ENCODE measurements at places on chromosomes 7 and 10.

GRCh38 chr10:128779416-128779815 is 653.2 kb upstream of the MKI67 start:
- DNase-seq: no peak

DNA sequence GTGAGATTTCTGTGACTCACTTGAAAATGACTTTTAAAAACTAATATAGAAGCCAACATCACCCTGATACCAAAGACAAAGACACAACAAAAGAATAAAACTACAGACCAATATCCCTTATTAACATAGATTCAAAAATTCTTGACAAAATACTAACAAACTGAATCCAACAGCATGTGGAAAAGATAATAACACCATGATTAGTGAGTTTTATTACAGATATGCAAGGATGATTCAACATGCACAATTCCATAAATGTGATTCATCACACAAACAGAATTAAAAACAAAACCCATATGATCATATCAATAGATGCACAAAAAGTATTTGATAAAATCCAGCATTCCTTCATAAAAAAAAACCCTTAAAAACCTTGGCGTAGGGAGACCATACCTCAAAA is 6.5 kb downstream of the MGAM start:
- DNase-seq: no peak

DNA sequence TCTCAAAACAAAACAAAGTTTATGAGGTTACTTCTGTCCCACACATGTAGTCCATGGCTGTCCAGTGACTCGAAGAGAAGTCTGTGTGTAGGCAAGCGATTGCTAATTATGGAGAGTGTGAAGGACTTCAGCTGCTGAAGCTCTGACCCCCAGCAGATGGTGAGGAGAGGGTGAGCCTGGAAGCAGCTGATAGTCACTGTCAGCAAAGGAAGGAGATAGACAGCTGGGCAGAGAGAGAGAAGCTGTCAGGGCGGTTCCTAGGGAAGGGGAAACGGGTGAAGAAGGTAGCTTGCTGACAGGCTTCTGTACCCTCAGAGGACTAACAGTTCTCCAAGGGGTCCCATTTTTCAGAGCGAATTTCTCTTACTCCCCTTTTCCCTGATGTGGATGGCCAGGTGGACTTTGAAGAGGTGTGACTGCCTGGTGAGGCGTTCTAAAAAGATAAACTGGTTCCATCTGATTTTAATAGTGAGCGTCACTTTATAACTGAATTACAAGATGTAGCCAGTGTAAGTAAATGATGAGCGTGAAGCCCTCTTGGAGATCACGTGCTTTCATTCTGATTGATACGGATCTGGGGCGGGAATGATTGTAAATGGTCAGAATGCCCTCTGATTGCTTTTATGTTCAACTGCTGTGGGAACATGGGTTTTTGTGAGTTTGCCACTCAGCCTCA is 12.1 kb downstream of the ZSCAN21 start:
- no peak for DNase-seq

DNA sequence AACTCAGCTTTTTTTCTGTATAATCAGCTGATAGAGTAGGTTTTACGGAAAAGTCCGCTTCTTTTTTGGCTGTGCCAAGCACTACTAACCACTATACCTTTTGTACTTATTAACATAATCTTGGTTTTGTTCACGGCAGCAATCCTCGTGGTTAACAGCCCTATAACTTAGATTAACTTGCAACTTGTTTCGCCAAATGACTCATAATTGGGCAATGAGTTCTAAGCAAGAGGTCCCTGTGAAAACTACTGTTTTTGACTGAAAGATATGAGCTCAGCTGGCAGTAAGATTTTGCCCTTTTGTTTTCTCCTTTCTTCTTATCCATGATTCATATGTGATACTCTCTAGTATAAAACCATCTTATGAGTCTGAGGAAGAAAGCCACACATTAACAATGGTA is 345.0 kb upstream of the PCDH15 start:
- peak; percentile 78 for DNase-seq

- no peak for DNase-seq
Observed at GRCh38 chr7:69787736-69788431, 189.6 kb downstream of the AUTS2 start.

- no peak for DNase-seq
Observed at GRCh38 chr7:1283941-1284742, 51.5 kb downstream of the UNCX start.

DNA sequence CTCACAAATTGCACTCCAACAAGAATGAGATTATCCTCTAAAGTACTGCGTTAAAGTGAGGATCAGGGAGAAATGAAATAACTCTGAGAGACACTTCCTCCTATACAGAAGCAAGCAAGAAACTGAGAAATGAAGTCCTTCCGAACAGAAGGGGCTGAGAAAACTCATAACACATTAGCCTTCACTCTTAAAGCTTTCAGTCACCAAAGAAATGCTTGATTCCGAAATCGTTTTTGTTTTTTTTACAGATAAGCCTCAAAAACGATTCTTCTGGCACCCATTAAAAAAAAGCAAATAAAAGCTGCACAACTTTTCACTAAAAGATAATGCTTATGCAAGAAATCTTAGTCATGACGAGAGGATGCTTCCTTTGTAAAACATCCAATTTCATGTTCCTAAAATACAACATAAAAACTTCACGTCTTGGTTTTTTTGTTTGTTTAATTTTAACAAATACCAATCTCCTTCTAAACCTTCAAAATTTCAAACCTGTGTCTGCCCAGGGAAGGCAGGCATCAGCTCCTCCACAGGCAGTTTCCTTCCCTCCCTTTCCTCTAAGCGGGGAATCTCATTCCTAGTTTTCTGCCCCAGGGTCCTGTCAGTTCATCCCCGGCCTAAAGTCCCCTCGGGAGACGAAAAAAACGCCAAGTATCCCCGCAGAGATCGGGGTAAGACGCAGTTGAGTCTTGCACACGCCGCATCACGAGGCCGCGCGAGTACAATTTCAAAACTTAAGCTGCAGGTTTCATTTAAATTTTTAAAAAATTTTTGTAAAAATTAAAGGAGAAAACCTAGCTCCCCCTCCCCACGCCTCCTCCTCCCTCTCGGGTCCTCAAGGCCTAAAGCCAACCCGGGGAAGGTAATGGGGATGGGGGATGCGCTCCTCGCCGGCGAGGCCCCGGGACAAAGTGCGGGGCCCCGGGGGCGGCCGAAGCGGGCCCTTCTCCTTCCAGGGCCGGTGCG is 1.1 kb downstream of the BAZ1B start:
- DNase-seq: no peak

- no peak for DNase-seq
Observed at GRCh38 chr10:111360260-111360925, 283.6 kb downstream of the ADRA2A start.

GRCh38 chr10:84407388-84408049 is 79.1 kb downstream of the CCSER2 start:
- no peak for DNase-seq

GRCh38 chr7:126605553-126605952 is 647.2 kb downstream of the GRM8 start:
- DNase-seq: no peak

DNA sequence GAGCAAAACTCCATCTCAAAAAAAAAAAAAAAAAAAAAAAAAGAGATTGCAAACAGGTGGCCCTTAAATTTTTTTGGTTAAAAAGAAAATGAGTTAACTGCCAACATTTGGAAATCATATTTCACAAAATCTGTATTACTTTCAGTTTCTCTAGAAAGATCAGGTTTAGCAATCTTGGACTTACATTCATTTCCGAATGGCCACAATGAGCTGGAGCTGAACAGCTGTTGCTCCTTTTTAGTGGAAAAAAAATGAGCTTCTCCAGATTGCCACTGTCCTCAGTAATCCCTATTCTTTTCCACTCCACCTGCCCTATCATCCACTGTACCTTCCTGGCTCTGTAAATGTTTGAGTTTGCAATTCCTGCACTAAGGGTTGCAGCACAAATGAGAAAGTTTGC is 43.6 kb downstream of the RAB11FIP2 start:
- no peak for DNase-seq

- no peak for DNase-seq
Observed at GRCh38 chr7:114160925-114161324, 242.1 kb upstream of the PPP1R3A start.

DNA sequence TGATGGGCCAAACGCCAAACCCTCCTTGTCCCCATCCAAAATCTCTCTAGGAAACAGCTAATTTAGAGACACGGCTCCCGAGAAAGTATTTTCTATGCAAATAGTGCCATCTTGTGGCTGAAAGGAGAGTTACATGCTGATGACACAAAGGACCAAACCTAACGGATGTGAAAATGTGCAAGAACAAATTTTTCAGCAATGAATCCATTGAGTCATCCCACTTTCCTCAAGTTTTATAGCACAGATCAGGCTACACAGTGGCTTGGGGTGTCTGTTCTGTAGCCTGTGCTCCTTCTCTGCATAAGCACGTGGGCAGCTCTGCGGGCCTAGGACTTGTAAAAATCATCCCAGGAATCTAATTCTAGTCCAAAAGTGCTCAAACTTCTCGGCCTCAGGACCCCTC is 154.8 kb upstream of the PRR15 start:
- DNase-seq: peak; percentile 40

DNA sequence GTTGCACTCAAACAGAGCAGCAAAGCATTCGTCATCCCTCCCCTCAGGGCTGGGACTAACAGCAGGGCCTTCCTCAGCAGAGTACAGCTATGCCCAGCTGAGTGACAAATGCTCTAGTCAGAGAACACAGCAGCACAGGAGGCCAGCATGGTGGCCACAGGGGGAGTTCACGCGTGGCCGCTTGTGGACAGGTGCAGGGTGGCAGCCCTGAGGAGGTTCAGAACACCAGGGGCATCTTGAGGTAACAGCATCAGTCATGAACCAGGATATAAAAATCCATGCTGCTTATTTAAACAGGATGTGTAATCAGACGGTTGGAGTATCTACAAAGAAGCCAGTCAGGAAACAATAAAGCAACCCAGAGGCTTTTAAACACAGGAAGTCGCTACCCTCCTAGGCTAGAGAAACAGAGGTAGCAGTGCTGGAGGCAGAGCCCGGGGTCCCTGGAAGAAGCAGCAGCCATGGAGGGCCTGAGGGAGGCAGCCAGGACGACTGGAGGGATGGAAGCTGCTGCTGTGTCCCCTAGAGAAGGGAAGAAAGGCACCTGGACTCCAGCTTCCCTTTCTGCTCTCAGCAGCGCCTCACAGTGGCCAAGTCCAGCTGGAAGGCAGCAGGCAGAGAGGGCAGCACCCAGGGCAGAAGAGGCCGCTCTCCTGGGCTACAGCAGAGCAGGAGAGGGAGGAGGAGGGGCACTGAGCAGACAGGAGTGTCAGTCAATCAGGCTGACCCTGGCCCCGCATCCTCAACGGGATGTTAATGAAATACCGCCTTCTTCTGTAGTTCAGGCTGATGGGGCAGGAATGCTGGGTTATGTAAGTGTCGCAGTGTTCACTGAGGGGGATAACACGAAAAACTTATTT is 70.8 kb upstream of the UCN3 start:
- no peak for DNase-seq

DNA sequence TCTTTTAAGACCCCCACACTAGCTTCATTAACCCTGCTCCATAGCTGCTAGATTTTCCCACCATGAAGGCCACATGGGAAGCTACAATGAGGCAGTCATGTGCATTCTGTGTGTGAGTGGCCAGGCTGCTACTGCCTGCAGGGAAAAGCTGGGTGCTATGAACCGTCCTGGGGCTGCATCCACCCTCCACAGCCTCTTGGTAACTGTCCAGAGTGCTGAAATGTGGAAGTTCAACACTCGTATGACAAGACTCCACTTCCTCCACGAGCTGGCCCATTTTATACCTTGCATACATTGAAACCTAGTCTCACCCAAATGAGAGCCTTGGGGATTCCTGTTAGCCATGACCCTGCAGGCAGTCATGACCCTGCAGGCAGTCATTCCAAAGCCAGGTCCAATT is 59.4 kb downstream of the CUZD1 start:
- peak; percentile 10 for DNase-seq

DNA sequence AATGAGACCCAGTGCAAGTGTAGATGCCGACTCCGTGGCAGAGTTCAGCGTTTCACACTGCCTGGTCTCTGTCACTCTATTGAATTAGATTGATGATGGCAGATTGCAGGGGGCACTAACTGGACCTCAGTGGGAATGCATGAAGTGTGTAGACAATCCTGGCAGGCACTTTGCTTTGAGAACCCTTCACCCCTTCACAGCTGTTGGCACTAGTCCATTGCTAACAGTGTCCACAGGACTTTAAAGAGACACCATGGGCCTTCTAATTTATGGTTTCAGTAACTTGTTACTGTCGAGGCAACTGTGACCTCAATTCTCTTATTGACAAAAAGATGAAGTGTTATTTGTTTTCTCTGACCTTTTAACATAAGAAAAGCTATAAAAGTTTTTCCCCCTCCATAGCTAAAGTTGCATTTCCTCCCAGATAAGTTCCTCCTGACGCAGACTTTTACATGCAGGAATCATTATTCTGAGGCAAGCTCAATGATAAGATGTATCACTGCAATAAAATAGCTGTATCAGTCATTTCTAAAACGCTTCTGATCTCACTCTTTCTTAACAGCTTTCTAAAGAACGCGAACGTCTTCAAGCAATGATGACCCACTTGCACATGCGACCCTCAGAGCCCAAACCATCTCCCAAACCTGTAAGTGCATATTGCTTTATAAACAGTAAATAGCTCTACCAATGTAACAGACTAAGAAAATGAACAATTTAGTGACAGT is 238.9 kb downstream of the FOXP2 start:
- DNase-seq: no peak

- no peak for DNase-seq
Observed at GRCh38 chr10:96721207-96721572, 876 bp upstream of the PIK3AP1 start.

DNA sequence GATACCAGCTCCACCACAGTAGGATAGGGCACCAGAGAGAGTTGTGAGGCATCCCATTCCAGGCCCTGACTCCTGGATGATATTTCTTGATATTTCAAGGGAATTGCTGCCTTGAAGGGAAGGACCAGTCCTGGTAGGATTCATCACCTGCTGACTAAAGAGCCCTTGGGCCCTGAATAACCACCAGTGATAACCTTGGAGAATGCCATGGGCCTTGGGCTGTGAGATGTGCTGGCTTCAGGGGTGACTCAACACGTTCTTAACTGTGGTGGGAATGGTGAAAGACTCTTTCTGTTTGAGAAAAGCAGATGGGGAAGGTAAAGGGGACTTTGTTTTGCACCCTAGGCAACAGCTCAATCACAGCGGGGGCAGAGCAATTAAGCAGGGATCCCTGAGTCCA is 21.4 kb upstream of the ASZ1 start:
- DNase-seq: no peak

DNA sequence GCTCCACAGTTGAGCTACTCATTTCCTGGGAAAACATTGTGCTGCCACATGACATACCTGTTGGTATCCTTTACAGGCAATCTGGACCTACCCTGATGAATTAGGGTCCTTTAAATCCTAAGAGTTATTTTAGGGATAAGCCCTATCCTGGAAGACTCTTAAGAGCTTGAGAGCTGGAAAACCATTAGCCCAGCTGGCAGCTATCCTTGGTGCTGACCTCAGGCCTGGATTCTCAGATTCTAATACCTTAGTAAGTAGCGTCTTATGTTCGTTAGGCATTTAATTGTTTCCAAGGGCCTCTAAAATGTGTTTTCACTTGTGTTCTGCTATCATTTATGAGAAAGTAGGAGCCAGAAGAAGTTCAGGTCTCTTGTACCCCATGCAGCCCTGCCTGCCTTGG is 93.0 kb upstream of the SORCS3 start:
- DNase-seq: peak; percentile 14

GRCh38 chr7:47323904-47324303 is 258.0 kb downstream of the TNS3 start:
- no peak for DNase-seq

Measured in astrocyte (in vitro differentiated cells and primary cell).